Forelimb muscle (tissue), 1 donor: ENCODE measurements at places on chromosomes 13 and 19. TPM values are rescaled to one million over a fixed set of nuclear protein-coding genes. Genes with fewer than 3 reads are reported as not detected.

FFAR1 gene
- polyA plus RNA-seq: not detected

GRCh38 chr13:31765138-31765785, 25.9 kb downstream of the RXFP2 start:
- no peak for DNase-seq

GRCh38 chr13:83878691-83879430, 3.4 kb downstream of the SLITRK1 start:
- no peak for DNase-seq

- DNase-seq: no peak
Measured at GRCh38 chr19:14495672-14496028, 277 bp downstream of the GIPC1 start.

CGB5 gene
- not detected for polyA plus RNA-seq

DNA sequence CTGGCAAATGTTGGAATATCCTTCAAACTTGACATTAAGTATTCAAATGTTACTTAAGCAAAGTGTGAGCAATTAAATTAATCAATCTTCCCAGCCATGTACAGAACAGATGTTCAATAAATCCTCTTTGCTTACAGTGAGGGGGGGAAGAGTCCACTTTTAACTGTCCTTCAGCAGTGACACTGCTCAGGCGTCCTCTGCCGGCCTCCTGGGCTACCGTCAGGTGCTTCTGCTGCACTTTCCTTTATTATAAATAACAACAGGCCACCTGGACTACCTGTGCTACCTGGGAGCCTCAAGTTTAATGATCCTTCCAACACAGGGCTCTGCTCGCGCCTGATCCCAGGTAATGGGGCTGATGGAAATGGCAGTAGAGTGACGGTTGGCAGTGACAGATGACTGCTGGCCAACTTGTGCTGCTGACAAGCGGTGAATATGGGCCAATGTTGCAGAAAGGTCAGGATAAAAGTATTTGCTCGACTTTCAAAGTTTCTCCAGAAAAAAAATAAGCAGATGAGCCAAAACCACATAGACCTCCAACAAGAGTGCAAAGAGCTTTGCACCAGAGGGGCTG, 460.0 kb upstream of the ZNF507 start:
- DNase-seq: no peak

ONECUT3 gene
- 0.04 TPM for polyA plus RNA-seq

NLRP4 gene
- not detected for polyA plus RNA-seq

DNA sequence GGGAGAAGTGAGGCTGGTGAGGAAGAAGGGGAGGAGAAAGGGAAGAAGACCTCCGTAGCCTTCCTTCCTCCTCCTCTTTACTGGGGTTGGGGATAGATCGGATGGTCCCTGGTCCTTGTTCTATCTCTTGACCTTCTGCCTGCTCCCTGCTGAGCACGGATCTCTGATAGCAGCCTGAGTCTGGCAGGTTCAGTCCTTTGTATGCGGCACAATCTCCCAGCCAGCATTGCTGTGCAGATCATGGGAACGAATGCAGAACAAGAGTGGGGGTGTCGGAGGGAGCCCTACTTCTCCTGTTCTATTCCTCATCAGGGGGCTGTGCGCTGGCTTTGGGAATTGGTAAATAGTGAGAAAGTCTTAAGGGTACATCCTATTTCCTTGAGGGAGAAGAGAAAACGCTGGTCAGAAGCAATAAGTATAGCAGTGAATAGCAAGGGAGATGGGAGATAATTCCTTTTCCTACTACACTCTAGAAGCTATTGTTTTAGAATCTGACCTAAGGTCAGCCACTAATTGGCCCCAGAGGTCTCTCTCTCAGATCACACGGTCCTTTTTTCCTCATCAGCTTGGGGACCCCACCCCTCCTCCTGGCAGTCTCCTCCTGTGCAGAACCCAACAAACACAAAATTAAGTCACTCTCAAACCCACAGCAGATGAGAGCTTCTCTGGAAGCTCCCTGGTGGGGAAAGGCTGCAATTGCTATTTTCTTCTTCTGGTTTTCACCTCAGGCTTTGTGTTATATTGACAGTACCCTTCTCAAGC, 41.0 kb downstream of the KL start:
- no peak for DNase-seq

APOC4 gene
- not detected for polyA plus RNA-seq

STXBP2 gene
- polyA plus RNA-seq: 4.0 TPM

DNA sequence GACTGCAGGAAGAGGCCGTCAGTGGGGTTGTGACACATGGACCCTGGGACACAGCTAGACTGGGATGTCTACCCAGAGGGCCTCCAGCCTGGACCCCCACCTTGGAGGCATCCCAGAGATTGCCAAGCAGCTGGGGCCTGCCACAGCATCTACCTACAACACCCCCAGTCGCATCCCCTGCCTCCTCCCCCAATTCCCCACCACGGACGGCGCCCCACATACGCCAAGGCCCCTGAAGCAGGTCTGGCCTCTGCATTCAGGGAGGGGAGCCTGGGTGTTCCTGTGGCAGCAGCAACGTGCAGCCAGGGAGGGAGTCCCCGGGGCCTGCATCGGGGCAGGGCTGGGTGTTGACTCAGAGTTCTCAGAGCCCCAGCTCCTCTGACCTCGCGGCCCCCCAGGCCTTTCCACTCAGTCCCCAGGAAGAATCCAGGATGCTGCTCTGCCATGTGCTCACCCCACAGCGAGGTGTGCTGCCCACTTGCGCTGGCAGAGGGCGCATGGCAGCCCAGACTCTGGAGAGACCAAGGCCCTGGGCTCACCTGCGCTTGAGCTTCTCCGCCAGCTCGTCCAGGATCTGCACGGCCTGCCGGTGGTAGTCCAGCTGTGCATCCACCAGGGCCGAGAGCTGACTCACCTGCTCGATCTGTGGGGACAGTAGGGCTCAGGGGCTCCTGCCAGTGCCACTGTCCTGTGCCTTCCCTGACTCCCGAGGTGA, 19.6 kb downstream of the MPND start:
- DNase-seq: no peak

CPB2 gene
- 0.11 TPM for polyA plus RNA-seq

OR4F17 gene
- not detected for polyA plus RNA-seq

MEIS3 gene
- 6.3 TPM for polyA plus RNA-seq

- DNase-seq: no peak
Measured at GRCh38 chr13:76489274-76489673, 396.9 kb downstream of the KCTD12 start.
